Spleen (tissue), 13 donors: ENCODE measurements at places on chromosomes 7 and 10. TPM values are rescaled to one million over a fixed set of nuclear protein-coding genes. Genes with fewer than 3 reads are reported as not detected.

The CTTNBP2 gene
- total RNA-seq: 8.7 TPM

The UPK3BL1 gene
- total RNA-seq: 24.1 TPM

GRCh38 chr7:138500892-138501291 is 40.8 kb downstream of the TRIM24 start:
- H3K36me3 ChIP-seq: peaks cover 5% of the 10 kb centered on the region
- no peaks in the 10 kb centered on the region for H3K27me3 ChIP-seq
- no peak overlapping the region for H3K4me3 ChIP-seq
- no peak overlapping the region for H3K27ac ChIP-seq
- DNase-seq: no peak

DNA sequence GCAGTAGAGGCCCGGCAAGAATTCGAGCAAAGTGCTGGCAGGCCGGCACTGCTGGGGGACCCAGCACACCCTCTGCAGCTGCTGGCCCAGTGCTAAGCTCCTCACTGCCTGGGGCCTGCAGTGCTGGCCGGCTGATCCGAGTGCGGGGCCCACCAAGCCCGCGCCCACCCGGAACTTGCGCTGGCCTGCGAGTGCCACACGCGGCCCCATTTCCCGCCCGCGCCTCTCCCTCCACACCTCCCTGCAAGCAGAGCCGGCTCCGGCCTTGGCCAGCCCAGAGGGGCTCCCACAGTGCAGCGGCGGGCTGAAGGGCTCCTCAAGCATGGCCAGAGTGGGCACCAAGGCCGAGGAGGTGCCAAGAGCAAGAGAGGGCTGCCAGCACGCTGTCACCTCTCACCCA is 3.1 kb downstream of the DYDC2 start:
- no peak for DNase-seq
- no peak overlapping the region for H3K27ac ChIP-seq
- H3K4me3 ChIP-seq: no peak overlapping the region

- no peaks in the 10 kb centered on the region for H3K27me3 ChIP-seq
- DNase-seq: no peak
- H3K27ac ChIP-seq: peak overlapping the region; percentile 62
- no peaks in the 10 kb centered on the region for H3K36me3 ChIP-seq
- no peak overlapping the region for H3K4me3 ChIP-seq
- H3K4me1 ChIP-seq: peaks cover 12% of the 10 kb centered on the region
These were observed 578 bp downstream of the ZNF713 start for GRCh38 chr7:55887821-55888247.

DNA sequence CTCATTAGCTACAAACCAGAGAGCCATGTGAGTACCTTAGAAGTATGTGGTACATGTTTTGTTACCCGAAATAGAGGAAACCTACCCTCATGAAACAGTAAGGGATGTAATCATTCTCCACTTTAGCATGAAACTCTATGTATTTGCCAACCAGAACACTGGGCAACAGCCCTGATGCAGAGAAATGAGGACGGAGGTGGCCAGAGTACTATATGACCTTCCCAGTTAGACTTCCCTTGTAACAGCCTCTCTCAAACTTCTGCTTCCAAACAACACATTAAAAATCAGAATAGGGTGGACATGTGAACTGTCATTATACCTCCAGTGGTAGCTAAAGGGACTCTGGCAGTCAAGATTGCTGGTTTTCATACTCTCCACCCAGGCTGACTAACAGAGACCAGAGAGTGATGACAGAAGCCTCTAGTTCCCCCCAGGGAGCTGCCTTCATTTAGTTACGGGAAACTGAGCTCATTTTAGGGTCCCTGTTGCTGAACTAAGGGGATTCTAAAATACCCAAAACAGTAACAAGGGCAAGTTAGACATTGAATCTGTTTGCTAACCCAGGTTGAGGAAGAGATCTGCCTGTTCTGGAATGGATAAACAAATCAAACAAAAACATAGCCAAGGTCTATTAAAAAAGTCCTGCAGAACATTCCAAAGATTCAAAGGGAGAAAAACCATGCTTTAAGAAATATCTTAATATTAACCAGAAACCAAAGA is 83.1 kb downstream of the VPS41 start:
- no peak overlapping the region for H3K4me3 ChIP-seq
- no peak for DNase-seq
- no peaks in the 10 kb centered on the region for H3K36me3 ChIP-seq
- no peaks in the 10 kb centered on the region for H3K4me1 ChIP-seq
- H3K27me3 ChIP-seq: no peaks in the 10 kb centered on the region

DNA sequence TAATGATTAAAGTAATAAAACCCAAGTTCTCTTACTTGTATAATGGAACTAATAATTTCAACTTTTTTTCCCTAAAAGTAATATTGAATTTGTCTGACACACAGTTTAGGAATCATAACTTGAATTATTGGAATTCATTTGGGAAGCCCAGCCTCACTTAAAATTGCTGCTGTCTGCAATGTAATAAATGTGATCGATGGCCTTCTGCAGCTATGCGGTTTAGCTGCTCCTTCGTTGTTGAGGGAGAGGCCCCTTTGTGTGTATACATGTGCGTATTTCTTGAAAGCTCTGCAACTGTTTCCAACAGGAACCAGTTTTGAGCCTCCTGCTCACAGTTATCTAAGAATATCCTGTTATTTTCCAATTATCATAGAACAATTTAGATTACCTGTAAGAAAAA is 152.5 kb downstream of the AKR1D1 start:
- no peak for DNase-seq
- no peak overlapping the region for H3K4me3 ChIP-seq
- no peaks in the 10 kb centered on the region for H3K4me1 ChIP-seq
- no peaks in the 10 kb centered on the region for H3K27me3 ChIP-seq
- H3K36me3 ChIP-seq: no peaks in the 10 kb centered on the region

DNA sequence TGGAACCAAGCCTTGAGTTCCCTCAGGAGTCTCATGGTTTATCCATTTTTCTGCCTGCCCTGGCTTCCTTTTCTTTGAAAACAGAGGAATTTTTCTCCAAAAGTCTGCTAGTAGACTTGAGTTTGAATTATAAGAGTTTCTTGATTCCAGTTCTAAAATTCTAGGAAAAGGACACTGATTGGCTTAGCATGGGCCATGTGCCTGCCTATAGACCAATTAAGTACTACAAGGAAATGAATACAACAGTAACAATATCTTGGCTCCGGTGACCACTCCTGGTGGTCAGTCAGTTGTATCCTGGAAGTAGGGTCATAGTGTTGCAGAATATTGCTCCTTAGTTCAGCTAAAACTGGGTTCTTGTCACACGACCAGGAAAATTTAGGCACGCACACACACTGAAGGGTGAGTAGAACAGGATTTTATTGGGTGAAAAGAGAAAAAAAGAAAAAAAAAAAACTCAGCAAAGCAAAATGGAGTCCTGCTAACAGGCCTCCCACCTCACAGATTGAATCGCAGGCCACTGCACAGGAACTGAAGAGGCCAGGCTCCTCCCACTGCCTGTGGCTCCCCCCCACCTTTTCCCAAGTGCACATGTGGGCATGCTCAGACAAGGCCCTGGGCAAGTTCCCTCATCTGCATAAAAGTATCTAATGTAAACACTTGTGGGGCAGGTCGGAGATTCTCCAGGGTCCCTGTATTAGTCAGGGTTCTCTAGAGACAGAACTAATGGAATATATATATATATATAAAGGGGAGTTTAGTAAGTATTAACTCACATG is 155.1 kb downstream of the LYZL1 start:
- no peaks in the 10 kb centered on the region for H3K4me1 ChIP-seq
- no peak overlapping the region for H3K4me3 ChIP-seq
- H3K36me3 ChIP-seq: peaks cover 5% of the 10 kb centered on the region
- H3K27me3 ChIP-seq: no peaks in the 10 kb centered on the region
- DNase-seq: no peak
